NCI-H510A (cell line): ENCODE measurements at places on chromosomes 7 and 10.

- no peak for DNase-seq
These were observed 20.4 kb downstream of the HIBADH start for GRCh38 chr7:27642271-27642670.

GRCh38 chr10:103706762-103707161 lies 148.6 kb downstream of the SH3PXD2A start:
- DNase-seq, result no peak

DNA sequence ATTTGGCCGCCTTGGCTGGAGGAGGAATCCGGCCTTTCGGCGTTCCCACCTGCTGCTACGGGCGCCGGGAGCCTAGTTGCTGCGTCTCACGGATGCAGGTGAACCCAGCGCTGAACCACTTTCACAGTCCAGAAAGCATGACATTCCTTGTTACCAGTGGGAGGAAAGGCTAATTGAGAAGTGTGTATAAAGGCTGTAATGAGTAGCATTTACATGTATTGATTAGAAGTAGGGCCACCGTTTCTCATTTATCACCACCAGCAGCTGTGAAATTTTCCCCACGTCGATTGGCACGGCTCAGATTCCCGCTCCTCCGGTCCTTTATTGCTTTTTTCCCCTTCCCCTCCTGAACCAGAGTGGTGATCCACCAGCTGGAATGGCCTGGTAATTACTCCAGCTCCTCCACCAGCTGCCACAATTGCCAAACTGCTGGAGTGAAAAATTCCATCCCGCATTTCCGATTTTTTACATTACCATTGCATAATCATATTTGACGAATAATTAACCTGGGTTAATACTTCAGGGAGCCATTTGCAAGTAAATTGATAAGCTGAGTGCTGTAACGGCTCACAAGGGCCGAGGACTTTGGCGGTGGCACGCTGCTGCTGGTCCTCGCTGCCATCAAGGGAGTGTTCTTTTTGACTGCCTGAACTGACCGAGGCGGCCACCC lies 153.3 kb downstream of the POU6F2 start:
- DNase-seq, result no peak

DNA sequence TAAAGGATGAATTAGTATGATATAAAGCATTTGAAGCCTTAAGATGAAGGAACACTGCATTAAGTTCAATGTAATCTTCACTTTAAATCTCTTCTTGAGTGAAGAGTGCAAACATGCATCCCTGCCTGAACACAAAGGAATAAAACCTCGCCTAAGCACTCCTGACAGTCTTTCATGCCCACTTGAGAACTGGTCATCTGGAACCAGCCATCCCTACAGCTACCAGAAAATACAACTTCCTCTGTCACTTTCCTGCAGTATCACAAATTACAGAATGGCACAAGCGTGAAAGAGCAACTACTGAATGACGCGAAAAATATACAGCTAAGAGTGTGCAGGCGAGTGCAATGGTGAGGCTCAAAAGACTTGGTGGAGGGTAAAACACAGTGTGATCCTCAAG lies 1079.9 kb downstream of the CNTNAP2 start:
- peak; percentile 11 for DNase-seq

GRCh38 chr10:113094114-113094486 lies 144.1 kb downstream of the TCF7L2 start:
- no peak for DNase-seq

DNA sequence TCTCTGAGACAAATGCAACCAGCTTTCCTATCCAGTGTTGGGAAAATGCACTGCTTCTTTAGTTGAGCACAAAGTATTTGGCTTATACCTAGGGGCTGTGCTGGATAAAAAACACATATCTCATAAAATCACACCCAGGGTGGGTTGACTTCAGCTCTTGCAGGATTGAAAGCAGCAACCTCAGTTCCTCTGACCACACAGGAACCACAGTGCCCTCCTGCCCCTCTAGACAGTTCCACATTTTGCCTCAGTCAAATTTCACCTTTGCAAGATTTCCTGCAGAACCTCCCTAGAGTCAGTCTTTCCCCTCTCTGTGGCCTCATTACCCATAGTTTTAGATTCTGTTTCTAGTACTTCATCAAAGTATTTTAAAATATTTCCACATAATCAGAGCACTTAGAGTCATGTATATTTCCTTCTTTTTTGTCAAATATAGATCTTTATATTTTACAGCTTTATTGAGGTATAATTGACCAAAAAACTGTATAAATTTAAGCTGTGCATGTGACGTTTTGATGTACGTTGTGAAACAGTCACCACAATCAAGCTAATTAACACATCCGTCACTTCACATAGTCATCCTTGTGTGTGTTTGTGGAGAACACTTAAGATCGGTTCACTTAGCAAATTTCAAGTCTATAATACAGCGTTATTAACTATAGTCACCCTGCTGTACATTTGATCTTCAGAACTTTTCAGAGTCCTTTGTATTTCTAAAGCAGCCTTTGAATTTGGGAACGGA lies 37.0 kb upstream of the EGR2 start:
- no peak for DNase-seq

DNA sequence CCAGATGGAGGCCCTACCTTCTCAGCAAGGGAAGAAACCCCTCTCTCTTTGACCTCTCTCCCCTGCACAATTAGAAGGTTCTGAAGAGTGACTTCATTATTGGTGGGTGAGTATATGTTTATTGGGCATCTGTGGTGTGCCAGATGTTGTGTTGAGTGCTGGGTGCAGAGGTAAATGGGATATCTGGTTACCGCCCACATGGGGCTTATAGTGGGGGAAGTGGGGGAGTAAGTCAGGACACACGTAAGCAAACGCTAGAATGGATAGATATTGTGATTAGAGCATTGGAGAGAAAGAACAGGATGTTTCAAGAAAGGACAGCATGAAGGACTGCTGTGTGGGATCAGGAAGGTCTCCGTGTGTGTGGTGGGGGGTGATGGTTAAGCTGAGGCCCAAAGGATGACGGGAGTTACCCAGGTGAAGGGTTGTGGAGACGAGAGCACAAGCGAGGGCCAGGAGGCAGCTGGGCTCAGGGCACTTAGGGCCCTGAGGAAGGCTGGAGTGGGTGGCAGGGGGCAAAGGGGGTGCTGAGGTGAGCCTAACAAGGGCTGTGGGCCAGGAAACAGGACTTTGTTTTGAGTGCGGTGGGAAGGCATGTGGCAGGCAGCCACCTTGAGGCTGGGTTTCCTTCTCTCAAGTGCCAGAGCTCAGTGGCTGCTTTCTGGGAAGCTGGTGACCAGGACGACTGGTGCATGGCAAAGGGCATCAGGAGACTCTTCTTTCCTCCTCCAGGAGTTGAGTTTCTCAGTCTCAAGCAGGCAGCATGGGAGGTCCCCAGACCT lies 299.9 kb downstream of the RPS24 start:
- no peak for DNase-seq

GRCh38 chr7:21542891-21543527 lies at the start of gene DNAH11:
DNAH11 (plus strand) TSS chr7:21543039; CDS start chr7:21543246, 207 bp downstream.
- peak; percentile 53 for DNase-seq

- no peak for DNase-seq
These were observed 189.5 kb downstream of the TRIL start for GRCh38 chr7:28768577-28769147.

- DNase-seq, result no peak
These were observed 186.8 kb downstream of the MACC1 start for GRCh38 chr7:20030417-20030816.

DNA sequence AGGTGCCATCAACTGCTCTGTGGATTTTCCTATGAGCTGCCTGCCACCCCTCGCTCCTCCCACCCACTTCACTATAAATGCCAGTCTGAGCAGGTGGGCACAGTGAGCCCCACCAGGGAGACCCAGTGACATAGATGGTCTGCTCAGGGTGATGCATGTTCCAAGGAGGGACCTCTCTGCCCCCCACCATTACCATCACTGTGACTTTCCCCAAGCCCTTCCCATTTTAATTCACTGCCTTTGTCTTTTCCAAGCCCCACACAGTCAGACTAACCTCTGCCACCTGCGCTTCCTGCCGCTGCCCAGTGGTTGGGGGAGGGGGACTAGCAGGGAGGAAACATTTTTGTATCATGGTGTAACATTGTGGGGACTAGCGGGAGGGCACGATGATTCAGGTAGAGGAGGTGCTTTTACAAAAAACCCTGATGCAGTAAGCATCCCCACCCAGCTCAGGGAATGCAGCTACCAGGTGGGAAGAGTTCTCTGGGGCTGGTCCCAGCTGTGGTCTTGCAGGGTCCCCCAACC lies 24.6 kb downstream of the PRSS2 start:
- DNase-seq, result no peak
